GM19239 (cell line): ENCODE measurements at places on chromosomes 4 and X.

DNA sequence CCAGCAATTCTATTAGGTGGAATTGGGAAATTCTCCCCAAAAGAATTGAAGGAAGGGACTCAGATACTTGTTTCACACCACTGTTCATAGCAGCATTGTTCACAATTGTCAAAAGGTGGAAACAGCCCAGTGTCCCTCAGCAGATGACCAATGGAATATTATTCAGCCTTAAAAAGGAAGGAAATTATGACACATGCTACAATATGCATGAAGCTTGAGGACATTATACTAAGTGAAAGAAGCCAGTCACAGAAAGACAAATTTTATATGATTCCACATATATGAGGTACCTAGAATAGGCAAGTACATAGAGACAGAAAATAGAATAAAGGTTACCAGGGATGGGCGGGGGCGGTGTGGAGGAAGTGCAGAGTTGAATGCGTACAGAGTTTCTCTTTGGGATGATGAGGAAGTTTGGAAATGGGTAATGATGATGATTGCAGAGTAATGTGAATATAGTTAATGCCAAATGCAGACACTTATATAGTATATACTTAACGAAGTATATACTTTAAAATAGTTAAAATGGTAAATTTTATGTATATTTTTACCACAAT lies 29.6 kb downstream of the DOCK11 start:
- DNase-seq: no peak

- no peak for DNase-seq
These were observed 52.7 kb upstream of the FAT4 start for GRCh38 chr4:125262079-125262478.

- no peak for DNase-seq
These were observed 173.7 kb downstream of the AREG start for GRCh38 chr4:74618659-74619058.

DNA sequence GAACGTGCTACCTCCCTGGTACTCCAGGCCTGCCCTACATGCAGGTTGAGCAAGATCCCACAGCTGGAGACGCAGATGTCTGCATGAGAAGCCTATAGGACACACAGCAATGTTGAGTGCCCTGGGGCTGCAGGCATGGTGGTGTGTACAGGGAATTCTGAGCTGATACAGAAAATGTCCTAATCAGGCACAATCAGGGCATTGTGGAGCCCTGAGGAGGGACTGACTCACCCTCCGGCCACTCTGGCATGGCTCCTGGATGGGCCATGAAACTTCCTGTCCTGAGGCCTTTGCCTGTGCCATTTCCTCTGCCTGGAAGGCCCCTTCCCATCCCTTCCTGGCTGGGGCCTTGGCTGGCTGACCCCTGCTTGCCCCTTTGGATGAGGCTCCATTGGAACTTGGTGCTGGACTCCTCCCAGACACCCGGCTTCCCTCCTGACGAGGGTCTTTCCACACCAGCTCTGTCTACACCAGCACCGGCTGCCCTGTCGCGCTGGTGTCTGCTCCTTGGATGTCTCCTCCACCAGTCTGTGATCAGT lies 16.7 kb upstream of the AFAP1 start:
- DNase-seq: no peak

DNA sequence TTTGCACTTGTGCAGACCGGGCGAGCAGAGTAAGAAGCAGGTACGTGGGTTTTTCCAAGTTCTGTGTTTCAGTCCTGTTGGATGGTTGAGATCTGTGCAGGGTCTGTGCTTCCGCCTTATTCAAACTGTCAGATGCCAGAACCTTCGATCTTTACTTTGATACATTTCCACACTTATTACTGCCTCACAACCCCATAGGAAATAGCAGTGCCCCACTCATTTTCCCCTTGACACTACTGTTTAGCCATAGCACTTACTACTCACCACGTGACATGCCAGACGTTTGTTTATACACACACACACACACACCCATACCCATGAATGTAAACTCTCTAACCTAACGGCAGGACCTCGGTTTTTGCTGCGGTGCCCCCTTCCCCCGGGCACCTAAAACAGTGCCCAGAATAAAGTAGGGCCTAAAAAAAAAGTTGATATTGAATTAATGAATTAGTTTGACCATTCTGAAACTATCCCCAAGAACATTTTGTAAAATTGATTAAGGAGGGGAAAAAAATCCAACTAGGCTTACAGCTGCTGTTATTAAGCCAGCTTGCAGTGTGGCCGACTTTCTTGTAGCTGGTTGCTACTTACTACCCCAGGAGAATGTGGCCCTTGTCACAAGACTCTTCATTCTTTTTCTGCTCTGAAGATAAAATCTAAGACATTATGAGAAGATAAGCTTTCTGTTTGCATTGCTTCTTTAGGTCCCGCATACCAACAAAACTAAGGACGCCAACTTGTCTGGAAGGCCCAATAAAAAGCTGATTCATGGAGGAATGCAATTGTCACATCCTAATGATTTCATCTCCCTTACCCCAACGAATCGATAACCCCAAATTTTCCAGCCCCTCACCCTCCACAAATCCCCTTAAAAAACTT lies 704 bp upstream of the SEPSECS start:
- no peak for DNase-seq

DNA sequence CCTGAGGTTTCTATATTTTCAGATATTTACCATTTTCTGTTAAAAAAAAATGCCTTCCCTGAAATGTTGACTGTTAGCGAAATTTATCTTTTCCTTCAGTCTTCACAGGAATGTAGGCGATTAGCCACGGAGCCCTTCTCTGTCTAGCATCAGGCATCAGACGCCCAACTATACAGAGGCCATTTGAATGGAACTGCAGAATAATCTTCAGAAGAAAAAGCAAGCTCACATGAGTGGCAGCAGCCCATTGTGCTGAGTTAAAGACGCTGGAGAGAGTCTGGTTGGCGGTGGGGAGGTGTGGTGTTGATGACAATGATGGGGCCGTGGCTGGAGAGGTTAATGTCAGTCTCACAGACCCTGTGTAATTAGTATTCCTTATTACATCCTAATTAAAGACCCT lies 196.8 kb upstream of the LEF1 start:
- no peak for DNase-seq

DNA sequence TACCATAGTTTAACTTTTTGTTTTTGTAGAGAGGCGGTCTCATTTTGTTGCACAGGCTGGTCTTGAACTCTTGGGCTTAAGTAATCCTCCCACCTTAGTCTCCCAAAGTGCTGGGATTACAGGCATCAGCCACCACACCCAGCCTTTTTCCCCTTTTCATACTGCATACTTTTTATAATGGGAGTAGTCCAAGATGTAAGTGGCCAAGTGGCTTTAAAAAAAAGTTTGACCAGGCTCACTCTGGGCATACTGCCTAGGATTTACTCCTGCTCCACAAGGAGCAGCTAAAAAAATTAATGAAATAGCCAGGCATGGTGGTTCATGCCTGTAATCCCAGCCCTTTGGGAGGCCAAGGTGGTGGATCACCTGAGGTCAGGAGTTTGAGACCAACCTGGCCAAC lies 6.0 kb downstream of the GRSF1 start:
- no peak for DNase-seq
